ENCODE measurements at places on chromosomes 2 and 18. TPM values are rescaled to one million over a fixed set of nuclear protein-coding genes. Genes with fewer than 3 reads are reported as not detected.

The STAT4 gene
- 0.16 TPM for total RNA-seq

The FOXD4L1 gene
- total RNA-seq: 1.0 TPM

The UPP2 gene
- not detected for total RNA-seq

The VWC2L gene
- total RNA-seq: not detected

The SLC5A7 gene
- not detected for total RNA-seq

The FIGN gene
- 7.2 TPM for total RNA-seq

The WDSUB1 gene
- 7.9 TPM for total RNA-seq

The RAX gene
- not detected for total RNA-seq

The INHBB gene
- total RNA-seq: not detected

The NBAS gene
- 44.5 TPM for total RNA-seq

The CFAP221 gene
- not detected for total RNA-seq

- peaks cover 26% of the 10 kb centered on the region for H3K36me3 ChIP-seq
- H3K4me1 ChIP-seq: no peaks in the 10 kb centered on the region
- no peaks in the 10 kb centered on the region for H3K27me3 ChIP-seq
- H3K27ac ChIP-seq: no peak overlapping the region
- H3K4me3 ChIP-seq: no peak overlapping the region
Measured at GRCh38 chr2:205744074-205744591, 61.8 kb downstream of the NRP2 start.

- H3K27ac ChIP-seq: peak overlapping the region; percentile 79
- no peaks in the 10 kb centered on the region for H3K36me3 ChIP-seq
- DNase-seq: peak; percentile 67
Measured at GRCh38 chr18:55552526-55553189, 35.3 kb downstream of the TCF4 start.

- H3K4me3 ChIP-seq: no peak overlapping the region
- no peaks in the 10 kb centered on the region for H3K27me3 ChIP-seq
- DNase-seq: no peak
- H3K27ac ChIP-seq: no peak overlapping the region
- H3K36me3 ChIP-seq: no peaks in the 10 kb centered on the region
Measured at GRCh38 chr18:48038636-48039035, 108.2 kb upstream of the SMAD2 start.

GRCh38 chr2:241137276-241138190, 11.7 kb downstream of the PASK start:
- no peaks in the 10 kb centered on the region for H3K27me3 ChIP-seq
- no peak overlapping the region for H3K27ac ChIP-seq
- no peak overlapping the region for H3K4me3 ChIP-seq
- no peaks in the 10 kb centered on the region for H3K4me1 ChIP-seq
- peaks cover 12% of the 10 kb centered on the region for H3K36me3 ChIP-seq
- DNase-seq: no peak

DNA sequence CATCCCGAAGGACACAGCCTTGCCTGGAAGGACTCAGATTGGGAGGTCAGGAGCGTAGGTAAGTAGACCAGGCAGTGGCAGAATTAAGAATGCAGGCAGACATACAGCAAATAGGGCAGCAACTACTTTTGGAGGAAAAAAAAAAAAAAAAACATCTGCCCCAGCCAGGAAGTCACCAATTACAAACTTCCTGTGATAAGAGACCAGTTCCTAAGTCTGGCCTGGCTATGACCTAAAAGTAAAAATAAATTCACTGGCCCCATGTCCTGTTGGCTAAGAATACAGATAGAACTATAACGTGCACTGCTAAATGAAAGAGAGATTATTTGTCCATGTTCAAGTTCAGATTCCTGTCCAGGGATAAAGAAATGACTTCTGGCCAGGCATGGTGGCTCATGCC, 45.2 kb upstream of the NOSTRIN start:
- H3K4me3 ChIP-seq: no peak overlapping the region
- no peaks in the 10 kb centered on the region for H3K27me3 ChIP-seq
- no peak overlapping the region for H3K27ac ChIP-seq
- H3K4me1 ChIP-seq: no peaks in the 10 kb centered on the region

DNA sequence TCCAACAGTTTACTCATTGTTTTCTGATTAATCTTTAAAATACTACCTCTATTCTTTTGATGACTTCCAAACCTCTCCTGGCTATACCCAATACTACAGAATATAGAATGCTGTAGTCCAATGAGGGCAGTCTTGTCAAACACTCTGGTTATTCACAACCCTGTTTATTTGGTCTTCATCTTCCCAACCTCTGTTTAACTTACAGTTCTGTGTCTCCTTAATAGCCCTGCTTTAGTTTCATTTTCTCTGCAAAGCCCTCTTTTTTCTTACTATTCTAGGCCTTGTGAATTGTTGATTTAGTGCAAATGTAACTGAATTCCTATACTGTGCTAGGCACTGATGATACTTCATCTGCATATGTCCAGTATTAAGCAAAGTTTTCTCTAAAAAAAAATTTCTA, 40.0 kb downstream of the ACVR2A start:
- H3K4me1 ChIP-seq: no peaks in the 10 kb centered on the region
- no peak overlapping the region for H3K27ac ChIP-seq
- no peaks in the 10 kb centered on the region for H3K36me3 ChIP-seq
- no peaks in the 10 kb centered on the region for H3K27me3 ChIP-seq
- no peak overlapping the region for H3K4me3 ChIP-seq
- no peak for DNase-seq

GRCh38 chr18:52339891-52340371, at the start of gene DCC:
DCC (plus strand) TSS chr18:52340197; CDS start chr18:52340788, 591 bp downstream.
- H3K27ac ChIP-seq: no peak within 1 kb of the TSS
- no peaks in the 10 kb centered on the region for H3K27me3 ChIP-seq
- H3K4me3 ChIP-seq: peak within 1 kb of the TSS; percentile 13
- H3K4me1 ChIP-seq: 0 out of 2 replicates have a peak, but pooled peaks cover 3% of the 10 kb centered on the region

- no peak overlapping the region for H3K27ac ChIP-seq
- DNase-seq: no peak
- H3K36me3 ChIP-seq: no peaks in the 10 kb centered on the region
- no peak overlapping the region for H3K4me3 ChIP-seq
- H3K4me1 ChIP-seq: no peaks in the 10 kb centered on the region
Measured at GRCh38 chr2:149544692-149545091, 42.9 kb downstream of the MMADHC start.

DNA sequence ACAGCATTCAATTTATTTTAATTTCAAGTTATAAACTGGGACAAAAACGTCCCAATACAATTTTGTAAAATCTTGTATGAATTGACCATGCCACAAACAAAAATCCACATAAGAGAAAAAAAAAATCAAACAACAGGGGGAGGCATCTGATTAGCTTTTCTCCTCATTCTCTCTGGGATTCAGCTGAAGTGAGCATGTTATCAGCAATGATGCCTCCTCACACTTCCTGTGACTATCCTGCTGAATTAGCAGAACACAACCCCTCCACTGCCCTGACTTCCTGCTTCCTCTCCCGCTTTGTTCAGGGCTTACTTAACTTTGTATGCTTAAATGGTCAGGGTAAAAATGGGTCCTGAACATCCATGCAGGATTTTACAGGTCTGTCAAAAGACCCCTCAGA, 132.2 kb upstream of the ITGB6 start:
- DNase-seq: no peak
- no peaks in the 10 kb centered on the region for H3K36me3 ChIP-seq
- H3K27ac ChIP-seq: no peak overlapping the region
- H3K4me1 ChIP-seq: 0 out of 2 replicates have a peak, but pooled peaks cover 5% of the 10 kb centered on the region
- no peaks in the 10 kb centered on the region for H3K27me3 ChIP-seq

DNA sequence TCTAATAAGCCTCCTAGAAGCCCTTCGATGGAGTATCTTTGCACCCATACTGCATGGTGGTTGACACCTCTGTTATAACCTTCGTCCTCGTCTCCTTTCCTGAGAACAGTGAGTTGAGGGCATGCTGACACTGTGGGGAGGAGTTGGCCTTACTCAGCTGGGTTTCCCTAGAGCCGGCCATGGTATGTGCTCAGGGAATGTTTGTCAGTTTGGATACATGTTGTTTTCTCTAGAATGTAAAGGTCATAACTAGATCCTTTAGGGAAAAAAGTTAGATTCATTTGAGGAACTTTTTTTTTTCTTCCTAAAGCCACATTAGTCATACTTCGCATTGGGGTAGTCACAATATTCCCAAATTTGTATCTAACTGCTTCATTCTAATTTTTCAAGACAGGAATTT, 106.0 kb upstream of the FOSL2 start:
- H3K27ac ChIP-seq: no peak overlapping the region
- no peaks in the 10 kb centered on the region for H3K4me1 ChIP-seq
- H3K36me3 ChIP-seq: no peaks in the 10 kb centered on the region
- H3K27me3 ChIP-seq: no peaks in the 10 kb centered on the region
- DNase-seq: no peak
- H3K4me3 ChIP-seq: no peak overlapping the region

DNA sequence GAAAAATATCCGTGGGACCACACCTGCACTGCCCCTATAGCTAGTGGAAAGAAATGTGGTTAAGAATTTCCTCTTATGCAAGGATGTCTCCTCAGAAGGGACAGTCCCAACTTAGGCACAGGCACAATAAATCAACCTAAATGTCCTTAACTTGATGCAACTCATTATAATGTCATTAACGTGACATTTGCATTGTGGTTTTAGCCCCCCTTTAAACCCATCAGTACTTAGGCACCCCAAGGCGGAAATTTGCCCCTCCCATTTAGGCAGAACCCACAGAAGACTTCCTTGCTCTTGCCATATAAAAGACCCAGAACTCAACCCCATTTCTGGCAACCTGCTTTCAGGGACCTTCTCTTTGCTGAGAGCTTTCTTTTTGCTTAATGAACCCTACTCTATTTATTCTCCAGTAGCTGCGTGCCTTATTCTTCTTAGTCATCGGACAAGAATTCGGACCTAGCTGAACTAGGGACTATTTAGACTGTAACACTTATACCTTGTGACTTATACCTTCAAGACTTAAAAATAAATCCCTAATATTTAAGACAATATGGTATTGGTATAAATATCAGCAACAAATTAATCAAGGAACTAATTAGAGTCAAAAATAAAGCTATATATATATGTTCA, 1281.6 kb upstream of the TMEFF2 start:
- no peak overlapping the region for H3K27ac ChIP-seq
- no peaks in the 10 kb centered on the region for H3K36me3 ChIP-seq
- no peak for DNase-seq
- H3K27me3 ChIP-seq: no peaks in the 10 kb centered on the region
